Sigmoid colon (tissue), 7 donors: ENCODE measurements at places on chromosomes 7 and 10. TPM values are rescaled to one million over a fixed set of nuclear protein-coding genes. Genes with fewer than 3 reads are reported as not detected.

DNA sequence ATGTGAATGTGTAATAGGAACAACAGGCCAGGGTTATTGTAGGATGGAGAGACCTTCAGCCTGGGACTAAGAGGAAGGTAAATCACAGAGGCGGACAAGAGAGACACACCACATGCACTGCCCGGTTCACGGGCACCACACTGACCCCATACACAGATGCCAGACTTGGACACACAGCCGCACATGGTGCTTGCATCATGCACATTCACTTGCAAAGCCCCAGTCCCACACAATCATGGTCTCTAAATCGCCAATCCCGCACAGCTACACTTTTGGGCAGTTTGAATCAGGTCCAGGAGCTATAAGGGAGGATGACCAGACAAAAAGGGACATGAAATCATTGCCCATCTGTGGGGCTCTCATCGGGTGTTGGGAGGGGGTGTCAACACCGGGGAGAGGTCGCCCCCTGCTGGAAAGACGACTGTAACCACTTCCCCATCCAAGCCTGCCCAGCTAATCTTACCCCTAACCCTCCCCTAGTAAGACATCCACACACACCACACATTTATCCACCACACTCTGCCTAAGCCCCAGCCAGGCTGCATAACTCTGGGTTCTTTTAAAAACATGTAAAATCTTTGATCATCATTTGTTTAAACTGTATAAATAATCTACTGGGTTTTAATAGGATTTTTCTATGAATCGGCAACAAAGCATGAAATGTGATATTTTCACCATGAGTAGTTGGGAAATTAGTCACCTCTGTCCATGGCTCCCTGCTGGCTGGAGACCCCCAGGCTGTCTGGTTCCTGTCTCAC is 40.5 kb upstream of the SLF2 start:
- DNase-seq = no peak

DNA sequence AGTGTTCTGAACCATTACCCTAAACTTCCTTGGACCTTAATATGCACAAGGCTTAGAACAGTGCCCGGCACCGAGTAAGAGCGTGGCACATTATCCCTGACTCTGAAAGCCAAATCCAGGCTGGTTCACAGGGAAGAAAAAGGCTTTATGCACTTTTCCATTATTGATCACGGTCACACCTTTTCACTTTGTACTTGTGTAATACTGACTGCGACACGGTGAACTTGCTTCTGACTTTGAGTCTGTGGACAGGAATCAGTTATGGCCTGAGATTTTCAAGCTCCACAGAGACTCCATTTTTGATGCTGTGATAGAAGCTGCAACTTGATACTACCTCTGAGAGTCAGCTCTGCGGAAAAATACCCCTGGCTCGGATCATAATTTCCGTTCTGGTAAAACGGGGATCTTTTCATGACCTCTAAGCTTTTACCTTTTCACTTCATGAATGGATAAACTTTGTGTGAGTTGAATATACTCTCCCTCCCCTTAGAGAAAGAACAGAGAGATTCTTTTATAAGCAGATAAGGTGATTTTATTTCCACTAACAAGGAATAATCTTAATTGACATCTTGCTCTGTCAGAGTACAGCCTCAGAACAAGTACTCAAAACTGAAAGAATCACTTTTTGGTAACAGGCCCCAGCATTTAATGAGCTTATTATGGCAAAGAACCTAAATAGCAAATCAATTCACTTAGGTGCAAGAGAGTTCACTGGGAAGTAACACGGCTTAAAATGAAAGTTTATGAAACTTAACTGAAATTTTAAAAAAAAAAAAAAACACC is 88.8 kb downstream of the ELMO1 start:
- DNase-seq = no peak

DNA sequence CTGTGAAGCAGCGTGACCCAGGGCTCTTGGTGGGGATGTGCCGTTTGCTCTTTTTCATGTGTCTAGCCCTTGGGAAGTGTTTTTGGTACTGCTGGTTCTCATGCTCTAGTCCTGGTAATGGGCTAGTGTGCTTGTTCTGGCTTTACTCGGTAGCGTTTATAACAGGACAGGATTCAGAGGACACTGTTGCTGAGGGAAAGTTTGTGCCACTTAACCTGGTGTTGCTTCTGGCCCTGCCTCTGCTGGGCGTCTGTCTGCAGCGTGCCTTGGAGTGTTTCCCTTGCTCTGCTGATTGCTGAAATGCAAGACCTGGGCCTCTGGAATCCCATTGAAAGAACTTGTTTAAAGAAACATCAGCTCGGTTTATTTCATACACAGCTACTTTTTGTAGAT is 35.0 kb downstream of the INPP5A start:
- DNase-seq = peak; percentile 56

- DNase-seq = no peak
These were observed 493.1 kb upstream of the AKR1E2 start for GRCh38 chr10:4332764-4333458.

Gene C10orf53
- not detected for total RNA-seq

- peak; percentile 24 for DNase-seq
These were observed 92.1 kb downstream of the CYTH3 start for GRCh38 chr7:6180344-6180725.
